ENCODE measurements at places on chromosomes 11 and 22. TPM values are rescaled to one million over a fixed set of nuclear protein-coding genes. Genes with fewer than 3 reads are reported as not detected.

Gene CSF2RB
- 20.8 TPM for total RNA-seq

Gene STX5
- 19.0 TPM for total RNA-seq

Gene CASP12
- total RNA-seq = not detected

Gene PRRG4
- 0.82 TPM for total RNA-seq

Gene CTSW
- total RNA-seq = 0.34 TPM

Gene MPZL3
- 2.4 TPM for total RNA-seq

DNA sequence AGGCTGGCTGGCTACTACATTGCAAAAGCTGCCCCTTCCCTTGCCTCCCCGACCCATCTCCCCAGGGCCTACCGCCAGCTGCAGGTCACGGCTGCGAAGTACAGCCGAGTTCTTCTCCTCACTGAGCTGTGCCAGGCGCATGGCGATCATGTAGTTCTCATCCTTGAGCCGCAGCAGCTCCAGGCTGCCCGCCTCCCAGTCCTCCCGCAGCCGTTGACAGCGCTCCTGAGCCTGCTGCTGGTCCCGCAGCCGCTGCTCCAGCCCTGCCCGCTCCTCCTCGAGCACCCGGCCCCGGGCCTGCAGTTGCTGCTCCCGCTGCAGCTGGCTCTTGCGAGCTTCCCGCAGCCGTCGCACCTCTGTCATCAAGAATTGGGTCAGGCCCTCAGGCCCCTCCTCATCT is 3.3 kb downstream of the CARD10 start:
- H3K4me1 ChIP-seq = peaks cover 2% of the 10 kb centered on the region
- H3K36me3 ChIP-seq = no peaks in the 10 kb centered on the region
- no peak overlapping the region for H3K27ac ChIP-seq
- peaks cover 33% of the 10 kb centered on the region for H3K27me3 ChIP-seq

DNA sequence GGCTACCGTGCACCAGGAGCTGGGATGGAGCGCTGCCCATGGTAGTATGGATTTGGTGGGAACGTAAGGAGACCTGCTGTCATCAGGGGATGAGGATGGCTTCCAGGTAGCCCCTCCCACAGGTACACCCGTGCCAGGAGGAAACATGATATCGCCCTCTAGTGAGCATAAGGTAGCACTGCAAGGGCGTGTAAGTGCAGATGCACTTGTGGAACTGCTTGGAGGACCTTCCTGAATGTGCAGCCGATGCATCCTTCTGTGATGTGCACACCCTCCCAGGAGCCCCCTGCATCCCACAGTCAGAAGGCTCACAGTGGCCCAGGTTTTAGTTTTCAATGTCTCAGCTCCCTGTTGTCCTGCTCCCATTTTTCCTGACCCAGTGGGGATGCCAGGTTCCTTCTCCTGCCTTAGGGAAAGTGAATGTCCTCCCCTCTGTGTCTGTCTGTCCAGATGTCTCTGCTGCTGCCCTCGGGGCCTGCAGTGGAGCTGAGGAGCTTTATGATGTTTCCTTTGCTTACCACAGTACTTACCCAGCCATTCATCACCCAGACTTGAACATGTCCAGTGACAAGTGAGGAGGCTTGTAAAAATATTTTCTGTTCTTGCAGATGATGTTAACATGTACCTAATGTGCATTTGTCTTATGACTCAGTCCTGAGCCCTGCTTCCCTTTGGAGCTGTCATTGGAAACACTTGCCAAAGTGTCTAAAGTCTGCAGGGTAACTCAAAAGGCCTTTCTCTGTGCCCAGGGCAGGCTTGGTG is 49.2 kb downstream of the DBX1 start:
- H3K36me3 ChIP-seq = peaks cover 8% of the 10 kb centered on the region
- H3K4me3 ChIP-seq = no peak overlapping the region
- H3K27ac ChIP-seq = peak overlapping the region; percentile 60

DNA sequence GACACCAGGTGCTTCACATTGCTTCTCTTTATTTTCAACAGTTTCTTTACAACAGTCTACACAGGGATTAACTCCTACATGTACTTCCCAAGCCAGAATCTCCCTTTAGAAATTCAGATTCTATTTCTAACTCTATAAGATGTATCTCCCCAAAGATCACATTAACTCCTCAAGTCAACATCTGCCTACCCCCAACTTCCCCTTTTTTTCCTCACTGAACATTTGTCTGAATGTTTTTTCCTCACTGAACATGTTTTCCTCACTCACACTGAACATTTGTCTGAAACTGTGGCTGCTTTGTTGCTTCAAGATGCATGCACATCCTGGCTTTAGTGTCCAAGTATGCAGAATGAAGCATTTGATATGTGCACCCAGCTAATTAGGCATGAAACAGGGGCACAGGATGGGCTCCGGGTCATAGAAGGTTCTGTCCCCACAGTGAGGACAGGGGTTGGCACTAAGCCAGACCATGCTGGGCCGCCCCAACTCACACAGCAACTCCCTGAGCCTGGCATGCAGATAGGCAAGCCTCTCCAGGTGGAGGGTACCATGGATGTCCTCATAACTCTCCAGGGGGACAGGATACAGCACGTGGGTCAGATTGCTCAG is 11.3 kb downstream of the PRAME start:
- H3K27me3 ChIP-seq = peaks cover 8% of the 10 kb centered on the region
- H3K27ac ChIP-seq = no peak overlapping the region
- no peaks in the 10 kb centered on the region for H3K36me3 ChIP-seq
- no peak overlapping the region for H3K4me3 ChIP-seq
- H3K4me1 ChIP-seq = no peaks in the 10 kb centered on the region
- DNase-seq = no peak

DNA sequence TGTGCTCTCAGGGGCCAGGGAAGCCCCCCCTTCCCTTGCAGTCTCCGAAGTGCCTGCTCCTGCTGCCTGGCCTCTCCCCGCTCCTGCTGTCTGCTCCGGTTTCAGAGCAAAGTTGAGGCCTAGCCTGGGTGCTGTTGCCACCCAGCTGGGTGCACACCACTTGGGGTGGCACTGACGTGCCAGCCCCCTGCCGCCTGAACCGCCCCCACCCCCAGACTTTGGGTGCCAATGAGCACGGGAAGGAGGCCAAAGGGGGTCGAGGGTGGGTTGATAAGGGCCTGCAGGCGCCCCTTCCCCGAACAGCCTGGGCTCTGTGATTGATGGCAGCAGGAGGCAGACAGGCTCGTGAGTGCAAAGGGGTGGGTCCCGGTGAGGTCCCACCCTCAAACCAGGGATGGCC is 48.2 kb downstream of the EMSY start:
- H3K4me3 ChIP-seq = no peak overlapping the region
- no peak overlapping the region for H3K27ac ChIP-seq
- H3K27me3 ChIP-seq = no peaks in the 10 kb centered on the region
- DNase-seq = no peak

- peak; percentile 57 for DNase-seq
- H3K36me3 ChIP-seq = no peaks in the 10 kb centered on the region
- H3K4me3 ChIP-seq = no peak overlapping the region
- H3K27ac ChIP-seq = peak overlapping the region; percentile 69
- no peaks in the 10 kb centered on the region for H3K27me3 ChIP-seq
- H3K4me1 ChIP-seq = peaks cover 8% of the 10 kb centered on the region
Measured at GRCh38 chr11:10490398-10491241, 35.6 kb downstream of the AMPD3 start.

DNA sequence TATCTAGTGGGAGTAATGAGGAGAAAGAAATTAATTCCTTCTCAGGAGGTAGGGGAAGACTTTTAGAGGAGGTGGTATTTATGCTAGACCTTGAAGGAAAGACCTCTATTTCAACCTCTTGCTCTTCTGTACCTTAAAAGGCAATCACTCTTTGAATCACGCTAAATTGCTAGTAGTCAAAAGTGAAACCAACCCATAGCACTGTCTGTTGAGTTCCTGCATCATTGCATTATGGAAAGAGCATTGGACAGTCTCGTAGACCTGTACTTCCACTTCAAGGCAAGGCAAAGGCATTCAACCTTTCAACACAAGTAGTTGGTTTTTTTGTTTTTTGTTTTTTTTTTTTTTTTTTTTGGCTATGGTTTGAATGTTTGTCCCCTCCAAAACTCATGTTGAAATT is 770.4 kb downstream of the ETS1 start:
- H3K4me3 ChIP-seq = no peak overlapping the region
- DNase-seq = no peak
- H3K4me1 ChIP-seq = no peaks in the 10 kb centered on the region
- H3K36me3 ChIP-seq = no peaks in the 10 kb centered on the region
- no peaks in the 10 kb centered on the region for H3K27me3 ChIP-seq

- H3K4me3 ChIP-seq = no peak overlapping the region
- H3K36me3 ChIP-seq = peaks cover 39% of the 10 kb centered on the region
- DNase-seq = no peak
- H3K4me1 ChIP-seq = peaks cover 21% of the 10 kb centered on the region
Measured at GRCh38 chr22:23681026-23681809, 9.6 kb upstream of the RGL4 start.

DNA sequence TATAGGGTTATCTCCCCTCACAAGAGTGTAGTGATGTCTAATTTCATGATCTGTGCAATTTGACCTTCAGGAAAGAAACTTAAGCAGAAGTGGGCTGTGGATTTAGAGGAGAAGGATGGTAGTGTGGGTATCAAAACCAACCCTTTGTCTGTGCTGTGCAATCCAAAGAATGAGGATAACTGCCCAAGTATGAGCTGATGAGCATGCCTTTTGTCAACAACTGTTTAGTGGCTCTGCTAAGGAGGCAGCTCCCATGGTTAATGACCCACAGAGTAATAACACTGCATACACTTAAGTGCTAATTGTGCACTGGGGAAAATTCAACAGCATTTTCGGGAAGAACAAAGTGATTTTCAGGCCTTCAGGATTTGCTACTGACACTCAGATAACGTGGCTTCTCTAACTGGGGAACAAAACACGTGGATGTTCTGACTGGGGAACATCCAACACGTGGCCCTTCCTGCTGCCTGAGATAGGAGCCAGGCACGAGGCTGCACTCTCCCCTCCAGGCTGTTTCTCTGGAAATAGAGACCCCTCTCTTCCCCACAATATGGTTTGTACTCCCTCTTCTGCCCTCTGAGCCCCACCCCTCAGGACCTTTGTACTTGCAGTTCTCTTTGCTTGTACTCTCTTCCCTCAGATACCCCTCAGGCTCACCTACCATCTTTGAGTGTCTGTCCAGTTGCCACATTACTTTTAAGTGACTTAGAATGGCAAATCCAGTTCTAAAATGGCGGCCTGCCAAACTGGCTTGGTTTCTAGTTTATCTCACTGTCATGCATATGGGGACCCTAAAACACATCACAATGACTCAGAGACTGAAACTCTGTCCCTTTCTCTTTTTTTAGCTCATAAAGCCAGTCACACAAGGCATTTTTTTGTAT is 234.9 kb upstream of the POU2AF2 start:
- no peak overlapping the region for H3K4me3 ChIP-seq
- no peak for DNase-seq
- no peaks in the 10 kb centered on the region for H3K4me1 ChIP-seq
- no peaks in the 10 kb centered on the region for H3K36me3 ChIP-seq
- H3K27ac ChIP-seq = no peak overlapping the region

DNA sequence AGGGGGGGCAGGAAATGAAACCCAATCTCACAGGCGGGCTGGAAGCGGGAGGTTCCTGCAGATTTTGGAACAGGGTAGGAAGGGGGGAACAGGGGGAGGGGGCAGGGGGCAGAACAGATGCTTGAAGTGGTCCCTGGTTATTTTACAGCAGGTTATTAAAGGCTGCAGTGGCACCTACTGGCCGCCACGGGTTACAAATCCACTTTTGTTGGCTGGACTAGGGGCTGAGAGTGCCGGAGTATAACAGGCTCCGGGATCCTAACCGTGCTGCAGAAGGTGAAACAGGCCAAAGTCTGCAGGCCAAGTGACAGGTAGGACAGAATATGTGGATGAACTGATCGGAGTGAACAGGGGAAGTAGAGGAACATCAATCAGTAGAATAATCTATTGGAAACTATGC is 2.5 kb downstream of the ROBO3 start:
- H3K4me3 ChIP-seq = no peak overlapping the region
- H3K4me1 ChIP-seq = peaks cover 61% of the 10 kb centered on the region
- no peak overlapping the region for H3K27ac ChIP-seq
- H3K36me3 ChIP-seq = no peaks in the 10 kb centered on the region

DNA sequence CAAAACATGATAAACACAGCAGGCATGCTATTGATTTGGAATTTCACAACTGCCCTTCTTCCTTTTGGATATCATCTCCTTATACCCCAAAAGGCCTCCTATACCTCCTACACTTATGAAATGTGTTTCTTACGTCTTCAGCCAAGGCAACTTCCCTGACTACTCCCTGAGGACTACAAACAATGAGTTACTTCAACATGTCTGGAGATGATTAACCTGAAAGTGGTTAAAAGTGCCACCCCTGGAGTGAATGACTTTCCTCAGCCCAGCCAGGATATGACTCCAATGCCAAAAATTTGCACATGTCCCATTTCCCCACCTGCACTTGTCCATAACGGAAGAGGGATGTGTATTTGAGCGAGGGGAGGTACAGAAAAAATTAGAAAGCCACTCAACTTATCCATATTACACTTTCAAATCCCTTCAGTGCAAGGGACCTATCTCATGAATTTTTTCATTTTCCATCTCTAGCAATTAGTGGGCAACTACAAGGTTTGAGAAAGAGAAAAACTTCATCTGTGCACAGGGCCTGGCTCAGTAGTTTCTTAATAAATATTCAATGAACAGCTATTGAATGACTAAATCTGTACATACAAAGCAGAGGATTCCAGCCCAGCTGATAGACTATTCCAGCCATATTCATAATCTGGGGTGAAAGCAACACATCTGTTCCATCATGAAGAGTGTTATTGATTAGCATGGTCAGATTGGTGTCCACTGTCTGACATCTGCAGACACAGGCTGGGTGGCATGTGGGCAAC is 36.8 kb downstream of the KIRREL3 start:
- H3K27ac ChIP-seq = no peak overlapping the region
- no peak overlapping the region for H3K4me3 ChIP-seq
- no peaks in the 10 kb centered on the region for H3K4me1 ChIP-seq
- DNase-seq = no peak
- peaks cover 14% of the 10 kb centered on the region for H3K27me3 ChIP-seq
- H3K36me3 ChIP-seq = no peaks in the 10 kb centered on the region

DNA sequence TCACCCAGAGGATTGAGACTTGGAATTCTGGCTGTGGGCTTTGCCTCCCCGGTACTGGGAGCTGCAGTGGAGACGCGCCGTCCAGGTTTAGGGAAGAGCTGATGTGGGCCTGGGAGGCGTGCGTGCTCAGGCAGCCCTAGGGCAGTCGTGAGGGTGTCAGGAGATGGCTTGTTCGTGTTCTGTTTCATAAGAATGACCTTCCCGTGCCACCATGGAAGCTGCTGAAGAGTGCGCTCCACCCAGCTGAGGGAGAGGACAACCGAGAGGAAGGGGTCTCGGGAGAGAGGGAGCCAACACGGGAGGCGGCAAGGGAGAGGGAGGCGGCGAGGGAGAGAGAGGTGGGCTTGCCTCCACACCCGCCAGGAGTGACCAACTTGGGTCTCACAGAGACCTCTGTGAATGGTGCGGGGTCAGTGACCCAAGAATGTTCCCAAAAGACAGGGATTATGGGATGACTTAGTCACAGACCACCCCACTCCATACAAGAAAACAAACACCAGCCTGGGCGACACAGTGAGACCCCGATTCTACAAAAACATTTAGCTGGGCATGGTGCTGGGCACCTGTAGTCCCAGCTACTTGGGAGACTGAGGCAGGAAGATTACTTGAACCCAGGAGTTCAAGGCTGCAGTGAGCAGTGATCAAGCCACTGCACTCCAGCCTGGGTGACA is 14.7 kb upstream of the TRMU start:
- H3K4me1 ChIP-seq = no peaks in the 10 kb centered on the region
- no peaks in the 10 kb centered on the region for H3K27me3 ChIP-seq
- H3K27ac ChIP-seq = no peak overlapping the region
